ENCODE measurements at places on chromosomes 12 and 14.

GRCh38 chr12:51997136-51997535, 9.6 kb upstream of the TAMALIN start:
- no peak for DNase-seq

GRCh38 chr12:18074001-18074400, 16.0 kb downstream of the RERGL start:
- DNase-seq: no peak

- DNase-seq: no peak
These were observed 7.4 kb upstream of the AMIGO2 start for GRCh38 chr12:47087088-47087688.

DNA sequence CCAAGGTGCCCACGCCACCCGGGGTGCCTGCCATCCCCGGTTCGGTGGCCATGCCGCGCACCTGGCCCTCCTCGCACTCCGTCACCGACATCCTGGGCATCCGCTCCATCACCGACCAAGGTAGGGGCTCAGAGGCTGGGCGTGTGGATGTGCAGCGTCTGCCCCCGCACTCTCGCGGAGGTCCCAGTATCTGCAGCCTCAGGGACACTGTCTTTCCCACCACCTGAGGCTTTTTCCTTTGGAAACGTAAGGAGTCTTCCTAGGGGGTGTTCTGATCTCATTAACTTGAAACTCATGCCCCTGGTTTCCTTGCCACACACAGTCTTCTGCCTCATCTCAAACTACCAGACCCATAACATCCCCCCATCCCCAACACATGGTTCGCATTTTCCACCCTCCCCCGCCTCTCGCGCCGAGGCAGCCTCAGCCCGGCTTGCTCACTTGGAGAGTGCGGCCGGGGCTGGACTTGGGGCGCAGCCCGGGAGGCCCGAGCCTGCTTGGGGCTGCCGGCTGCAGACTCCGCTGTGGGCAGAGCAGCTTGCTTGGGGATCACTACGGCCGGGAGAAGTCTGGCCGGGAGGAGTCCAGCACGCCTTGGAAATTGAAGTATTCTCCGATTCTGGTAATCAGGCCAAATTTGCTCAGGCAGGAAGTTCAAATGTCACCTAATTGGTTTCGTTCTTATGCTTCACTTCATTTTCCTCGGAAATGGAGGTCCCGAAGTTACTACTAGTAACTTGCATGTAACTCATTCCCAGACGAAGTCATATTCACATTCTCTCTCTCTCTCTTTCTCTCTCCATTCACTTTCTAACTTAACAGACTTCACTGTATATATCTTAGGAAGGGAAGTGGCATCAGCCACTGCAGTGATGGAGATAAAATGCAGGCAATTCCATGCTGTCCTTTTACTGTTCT, 2.0 kb downstream of the PAX9 start:
- no peak for DNase-seq

GRCh38 chr12:125688223-125688622, 623.0 kb downstream of the AACS start:
- DNase-seq: no peak

DNA sequence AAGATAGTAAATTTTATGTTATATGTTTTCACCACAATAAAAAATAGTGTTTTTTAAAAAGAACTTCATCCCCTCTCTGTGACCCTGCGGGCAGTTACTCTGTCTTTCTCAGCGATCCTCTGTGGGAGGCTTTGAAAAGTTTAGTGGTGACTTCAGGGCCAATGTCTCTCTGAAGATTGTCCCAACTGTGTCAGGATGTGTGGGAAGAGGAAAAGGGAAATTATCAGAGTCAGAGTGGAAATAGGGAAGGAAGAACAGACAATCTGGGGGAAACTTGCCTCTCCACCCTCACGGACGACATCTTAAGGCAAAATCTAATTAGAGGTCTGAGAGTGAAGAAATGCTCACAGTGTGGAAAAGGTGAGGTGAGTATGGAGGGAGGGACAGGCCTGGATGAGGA, 3.5 kb upstream of the OR10P1 start:
- DNase-seq: no peak
